ENCODE measurements at places on chromosomes 1 and 21. TPM values are rescaled to one million over a fixed set of nuclear protein-coding genes. Genes with fewer than 3 reads are reported as not detected.

NBPF15 gene
- 87.7 TPM for total RNA-seq

S100A6 gene
- total RNA-seq: 4.4 TPM

IL20 gene
- total RNA-seq: not detected

KRTAP21-2 gene
- not detected for total RNA-seq

CFAP74 gene
- total RNA-seq: 0.18 TPM

DNA sequence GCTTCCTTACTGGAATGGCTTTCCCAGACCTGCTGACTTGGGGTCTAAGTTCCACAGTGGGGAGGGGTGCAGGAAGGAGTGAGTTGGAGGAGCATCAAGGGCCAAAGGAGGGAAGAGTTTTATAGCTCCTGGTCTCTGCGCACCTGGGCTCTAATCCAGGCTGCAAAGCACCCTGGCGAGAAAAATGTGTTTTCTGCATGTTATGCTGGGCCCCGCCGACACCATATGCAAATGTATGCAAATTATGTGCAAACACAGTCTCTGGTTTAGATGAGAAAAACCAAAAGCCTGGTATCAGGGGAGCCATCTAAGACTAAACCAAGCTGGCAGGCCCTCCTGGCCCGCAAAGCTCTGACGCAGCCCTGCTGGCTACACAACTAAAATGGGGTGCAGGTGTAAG is 95.0 kb downstream of the VWA5B1 start:
- no peak for DNase-seq

GRCh38 chr1:2590233-2591141 is 3.9 kb downstream of the PRXL2B start:
- DNase-seq: no peak

- DNase-seq: no peak
Observed at GRCh38 chr1:35863881-35864625, 19.0 kb upstream of the AGO1 start.

- no peak for DNase-seq
Observed at GRCh38 chr1:43135857-43136781, 36.0 kb downstream of the EBNA1BP2 start.

DNA sequence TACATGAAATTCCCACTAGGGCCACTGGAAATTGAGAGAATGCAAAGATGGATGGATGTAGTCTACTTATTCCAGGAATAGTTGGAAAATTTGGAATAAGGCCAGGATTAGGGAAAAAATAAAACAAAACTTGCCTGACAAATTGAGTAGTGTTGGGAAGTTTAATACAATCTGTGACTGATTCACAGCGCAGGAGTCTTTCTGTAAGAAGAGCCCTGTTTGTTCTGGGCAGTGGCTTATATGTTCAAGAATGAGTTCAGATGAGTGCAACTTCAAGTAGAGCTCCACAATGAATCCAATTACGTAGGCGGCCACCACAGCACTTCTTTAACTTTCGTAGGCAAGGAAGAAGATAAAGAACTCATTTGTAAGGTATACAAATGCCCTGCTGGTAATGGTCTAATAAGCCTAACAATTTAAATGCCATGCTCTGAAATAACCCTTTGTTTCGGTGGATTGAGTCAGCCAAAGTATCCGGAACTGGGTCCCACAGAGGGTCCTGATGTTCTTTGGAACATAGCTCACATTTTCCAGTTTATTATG is 47.1 kb upstream of the KCNE1 start:
- DNase-seq: no peak

DNA sequence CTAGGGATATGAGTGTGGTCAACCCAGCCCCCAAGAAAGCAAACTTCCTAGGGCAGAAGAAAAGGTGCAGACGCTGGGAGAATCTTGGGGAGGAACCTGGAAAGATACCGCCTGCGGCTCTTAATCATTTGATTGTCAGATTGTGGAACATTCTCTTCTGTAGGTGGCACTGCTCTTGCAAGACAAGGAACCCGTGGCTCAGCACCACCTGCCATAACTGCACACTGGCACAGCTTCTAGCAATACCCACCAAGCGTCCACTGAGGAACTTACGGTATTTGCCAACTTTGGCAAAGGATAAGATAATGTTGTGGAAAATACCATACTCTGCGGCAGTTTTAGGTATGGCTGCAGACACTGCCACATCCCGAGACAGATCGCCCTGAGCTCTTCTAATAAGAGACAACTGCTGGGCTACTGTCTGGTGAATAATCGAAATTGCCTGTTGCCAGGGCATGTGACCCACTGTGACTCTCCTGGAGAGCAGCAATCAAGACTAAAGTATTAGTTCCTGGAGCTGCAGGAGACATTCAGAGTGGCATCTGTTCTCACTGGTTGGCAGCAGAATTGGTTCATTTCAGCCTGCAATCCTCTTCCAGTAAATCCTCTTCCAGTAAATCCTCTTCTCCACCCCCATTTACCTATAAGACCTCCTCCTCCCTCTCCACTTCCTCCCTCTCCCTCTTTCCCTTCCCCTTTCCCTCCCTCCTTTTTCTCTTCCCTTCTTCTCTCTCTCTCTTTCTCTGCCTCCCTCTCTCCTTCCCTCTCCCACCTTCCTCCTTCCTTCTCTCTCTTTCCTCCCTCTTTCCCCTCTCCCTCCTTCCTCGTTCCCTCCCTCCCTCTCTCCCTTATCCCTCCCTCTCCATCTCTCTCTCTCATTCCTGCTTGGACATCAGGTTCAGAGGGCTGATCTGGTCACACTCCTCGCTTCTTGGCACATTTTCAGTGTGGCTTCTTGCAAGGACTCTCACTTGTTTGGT is 49.7 kb upstream of the B3GALT5 start:
- no peak for DNase-seq

DNA sequence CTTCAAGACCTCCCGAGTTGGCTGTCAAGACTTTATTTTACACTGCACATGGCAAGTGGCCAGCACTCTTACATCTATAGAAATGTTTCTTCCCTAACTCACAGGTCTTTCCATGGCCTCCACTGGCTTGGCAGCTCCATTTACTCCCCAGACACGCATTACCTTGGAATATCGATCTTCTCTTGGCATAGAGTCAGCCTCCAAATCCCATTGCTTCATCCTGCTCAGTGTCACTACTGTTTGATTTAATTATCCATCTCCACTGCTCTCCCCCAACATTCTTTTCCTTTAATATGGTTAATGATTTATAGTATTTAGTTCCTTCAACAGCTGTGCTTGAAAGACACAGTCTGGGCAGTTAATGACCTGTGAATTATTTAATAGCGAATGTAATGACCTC is 241.2 kb upstream of the MAP1LC3C start:
- no peak for DNase-seq

- no peak for DNase-seq
Observed at GRCh38 chr21:37059181-37059580, 13.7 kb downstream of the PIGP start.

- no peak for DNase-seq
Observed at GRCh38 chr21:16279731-16280581, 550.2 kb downstream of the USP25 start.

GRCh38 chr1:237791592-237791991 is 99.1 kb downstream of the ZP4 start:
- no peak for DNase-seq

DNA sequence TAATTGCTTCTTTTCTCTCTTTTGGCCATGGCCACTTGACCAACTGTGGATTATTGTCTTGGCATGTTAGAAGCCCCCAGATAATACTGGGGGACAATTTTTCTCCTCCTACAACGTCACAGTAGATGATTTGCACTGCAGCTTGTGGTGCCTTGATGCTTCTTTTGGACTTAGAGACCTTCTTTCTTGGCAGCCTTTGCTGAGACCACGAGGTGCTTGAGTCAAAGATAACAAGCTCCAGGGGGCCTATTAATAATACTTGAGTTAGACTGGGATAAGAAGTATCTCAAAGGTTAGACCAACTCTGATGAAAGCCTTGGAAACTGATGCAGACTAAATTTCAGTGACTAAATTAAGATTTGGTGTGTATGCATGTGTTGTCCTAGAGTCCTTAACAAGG is 3.2 kb downstream of the PPP1R12B start:
- DNase-seq: no peak

GRCh38 chr21:16741141-16741665 is 771.6 kb upstream of the CXADR start:
- no peak for DNase-seq

- DNase-seq: no peak
Observed at GRCh38 chr1:153655333-153655732, 3.2 kb upstream of the SNAPIN start.

DNA sequence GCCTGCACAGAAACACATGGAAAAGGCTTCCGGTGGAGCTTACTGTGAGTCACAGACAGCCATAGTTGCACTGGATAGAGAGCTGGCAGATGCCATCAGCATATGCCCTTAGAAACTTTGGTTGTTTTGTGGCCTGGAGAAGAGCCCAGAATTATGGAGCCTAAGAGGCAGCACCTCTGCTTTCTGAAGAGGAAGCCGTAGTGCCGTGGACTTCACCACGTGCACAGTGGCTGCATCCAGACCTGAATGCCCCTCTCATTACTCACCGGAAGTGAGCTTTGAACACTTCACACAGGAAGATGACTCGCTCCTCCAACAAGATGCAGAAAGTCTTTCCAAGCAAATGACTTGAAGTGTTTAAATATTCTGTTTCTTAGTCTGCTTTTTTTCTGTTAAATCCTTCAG is 28.4 kb downstream of the JUN start:
- no peak for DNase-seq

GRCh38 chr1:16133007-16133961 is 22.6 kb downstream of the EPHA2 start:
- DNase-seq: no peak

DNA sequence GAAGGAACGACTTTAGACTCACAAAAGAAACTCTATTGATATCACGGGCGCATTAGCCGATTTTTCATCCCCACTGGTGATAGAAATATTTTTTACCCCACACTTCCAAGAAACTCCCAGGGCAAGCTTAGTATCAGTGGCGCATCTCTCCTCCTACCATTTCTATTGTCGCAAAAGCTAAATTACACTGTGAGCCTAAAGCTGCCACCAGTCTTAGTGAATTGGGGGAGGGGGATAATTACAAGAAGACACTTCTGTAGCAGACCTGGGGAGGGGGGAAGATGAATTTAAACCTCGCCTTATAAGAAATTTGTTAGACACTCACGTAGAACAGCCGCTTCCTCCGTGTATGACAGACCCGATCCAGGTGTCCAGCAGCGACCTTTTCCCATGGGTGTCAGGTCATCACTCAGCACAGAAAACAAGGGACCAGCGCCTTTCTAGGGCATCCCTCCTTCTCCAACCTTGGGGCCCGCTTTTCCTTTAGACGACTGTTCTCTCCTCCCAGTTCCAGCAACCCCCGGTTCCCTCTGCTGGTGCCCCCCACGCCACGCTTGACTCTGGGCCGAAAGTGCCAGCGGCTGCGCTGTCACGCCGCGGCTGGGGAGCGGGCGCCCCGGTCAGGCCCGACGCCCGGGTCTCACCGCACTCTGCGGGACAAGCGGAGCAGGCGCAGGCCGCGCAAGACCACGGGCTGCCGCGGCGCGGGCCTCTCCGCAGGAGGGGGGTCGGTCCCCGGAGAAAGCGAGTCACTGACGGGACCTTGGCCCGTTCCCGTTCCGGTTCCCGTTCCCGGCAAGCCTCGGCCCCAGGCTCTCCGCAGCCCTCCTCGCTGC is 821 bp downstream of the PHC2 start:
- DNase-seq: peak; percentile 63

- DNase-seq: no peak
Observed at GRCh38 chr1:145708063-145708462, 895 bp upstream of the PDZK1 start.

DNA sequence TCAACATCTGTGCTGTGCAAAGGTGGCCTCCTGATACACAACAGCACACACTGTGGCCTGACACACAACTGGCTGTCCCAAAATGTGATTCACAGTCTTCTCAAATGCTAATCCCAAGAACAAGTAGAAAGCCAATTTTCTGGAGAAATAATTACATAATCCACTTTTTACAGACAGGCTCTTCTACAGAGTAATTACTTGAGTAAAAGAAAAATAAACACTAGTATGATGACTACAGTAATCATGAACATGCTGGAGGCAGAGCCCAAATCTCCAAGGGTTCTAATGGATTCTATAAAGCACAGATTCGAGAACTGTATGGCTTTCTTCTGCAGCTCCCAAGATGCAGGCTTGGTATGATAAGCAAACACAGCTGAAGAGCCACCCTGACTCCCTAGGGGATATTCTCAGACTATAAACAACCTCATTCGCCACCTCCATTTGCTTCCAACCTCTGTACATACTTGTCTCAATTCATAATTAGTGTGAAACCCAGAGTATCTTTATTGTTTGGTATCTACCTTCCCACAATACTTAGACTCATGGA is 81.9 kb downstream of the SIPA1L2 start:
- DNase-seq: no peak

GRCh38 chr1:54678776-54679643 is 36.7 kb upstream of the TTC4 start:
- no peak for DNase-seq
